ENCODE measurements at places on chromosomes 12 and 14.
A peak's percentile ranks its signal among the peaks of the same experiment; 100 is the strongest.

DNA sequence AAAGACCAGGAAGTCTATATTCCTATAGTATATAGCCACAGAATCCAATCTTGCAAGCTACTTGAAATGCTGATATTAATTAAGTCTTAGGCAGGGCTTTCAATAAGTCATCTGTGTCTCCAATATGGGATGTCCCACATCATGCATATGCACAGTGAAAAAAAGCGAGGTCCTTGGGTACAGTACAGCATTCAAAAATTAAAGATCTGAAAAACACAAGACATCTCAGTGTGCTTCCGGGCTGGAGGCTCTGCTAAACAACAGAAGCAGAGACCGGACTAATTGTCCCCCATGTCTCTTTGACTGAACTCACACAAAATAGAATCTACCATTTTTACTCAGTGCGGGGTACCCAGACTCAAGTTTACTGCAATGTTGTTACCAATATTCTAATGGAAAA, 156.0 kb downstream of the DAD1 start:
- no peak overlapping the region for H3K27ac ChIP-seq
- H3K36me3 ChIP-seq, result no peaks in the 10 kb centered on the region
- H3K4me3 ChIP-seq, result no peak overlapping the region
- H3K4me1 ChIP-seq, result peaks cover 55% of the 10 kb centered on the region

- H3K36me3 ChIP-seq, result no peaks in the 10 kb centered on the region
- peaks cover 99% of the 10 kb centered on the region for H3K4me1 ChIP-seq
- H3K4me3 ChIP-seq, result no peak overlapping the region
- H3K27me3 ChIP-seq, result no peaks in the 10 kb centered on the region
- DNase-seq, result no peak
- H3K27ac ChIP-seq, result peak overlapping the region; percentile 38
Measured at GRCh38 chr14:100073576-100074430, 8.6 kb downstream of the EVL start.

- no peak within 1 kb of the TSS for H3K27ac ChIP-seq
- no peaks in the 10 kb centered on the region for H3K27me3 ChIP-seq
- no peaks in the 10 kb centered on the region for H3K36me3 ChIP-seq
- H3K4me1 ChIP-seq, result no peaks in the 10 kb centered on the region
Measured at GRCh38 chr12:100473716-100474150, at the start of gene NR1H4. TSS of gene NR1H4 (plus strand) at chr12:100473866. CDS start at chr12:100493324, 19,458 bp downstream.

DNA sequence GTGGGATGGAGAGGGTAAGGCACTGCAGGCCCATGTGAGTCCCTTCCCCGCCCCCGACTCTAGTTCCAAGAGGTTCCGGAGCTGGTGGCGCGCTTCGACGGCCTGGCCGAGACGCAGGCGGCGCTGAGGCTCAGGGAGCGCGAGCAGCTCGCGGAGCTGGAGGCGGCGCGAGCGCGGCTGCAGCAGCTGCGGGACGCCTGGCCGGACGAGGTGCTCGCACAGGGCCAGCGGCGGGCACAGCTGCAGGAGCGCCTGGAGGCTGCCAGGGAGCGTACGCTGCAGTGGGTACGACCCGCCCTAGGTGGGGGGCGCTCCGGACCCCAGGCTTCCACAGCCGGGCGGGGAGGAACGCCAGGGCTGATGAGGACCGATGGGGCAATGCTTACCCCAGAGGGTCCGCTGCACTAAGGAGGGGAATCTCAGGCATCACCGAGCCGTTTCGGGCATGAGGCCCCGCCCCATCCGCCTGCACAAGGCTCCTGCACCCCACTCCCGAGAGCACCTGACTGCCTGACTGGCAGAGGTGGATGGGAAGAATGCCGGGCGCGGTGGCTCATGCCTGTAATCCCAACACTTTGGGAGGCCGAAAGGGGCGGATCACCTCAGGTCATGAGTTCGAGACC, 4.9 kb downstream of the CFAP73 start:
- peaks cover 19% of the 10 kb centered on the region for H3K4me1 ChIP-seq
- no peak overlapping the region for H3K27ac ChIP-seq
- no peak for DNase-seq

DNA sequence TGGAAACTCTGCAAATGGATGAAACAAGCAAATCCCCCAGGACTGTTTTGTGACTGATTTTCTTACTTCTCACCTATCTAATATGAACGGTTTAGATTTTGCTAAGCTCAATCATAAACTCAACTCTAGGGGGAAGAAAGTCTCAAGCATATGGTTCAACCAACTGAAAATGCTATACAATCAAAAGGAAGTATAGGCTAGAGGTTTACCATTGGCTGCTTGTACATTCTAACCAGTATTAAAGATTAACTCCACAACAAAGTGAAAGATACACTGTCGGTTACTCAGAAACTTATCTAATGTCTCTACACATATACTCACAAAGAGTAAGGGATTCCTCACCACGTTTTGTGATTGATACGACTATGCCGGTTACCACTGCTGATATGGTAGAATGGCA, 281.8 kb upstream of the SOX5 start:
- H3K4me1 ChIP-seq, result no peaks in the 10 kb centered on the region
- H3K36me3 ChIP-seq, result no peaks in the 10 kb centered on the region

Measured in spleen (tissue), 13 donors.